ENCODE measurements at places on chromosomes 7 and 10. TPM values are rescaled to one million over a fixed set of nuclear protein-coding genes. Genes with fewer than 3 reads are reported as not detected.

Gene DNAAF5
- 19.4 TPM for total RNA-seq

- DNase-seq, result no peak
These were observed 65.9 kb upstream of the FAM133B start for GRCh38 chr7:92656121-92656520.

- no peak for DNase-seq
These were observed 60.7 kb upstream of the LAMB4 start for GRCh38 chr7:108190891-108191290.

DNA sequence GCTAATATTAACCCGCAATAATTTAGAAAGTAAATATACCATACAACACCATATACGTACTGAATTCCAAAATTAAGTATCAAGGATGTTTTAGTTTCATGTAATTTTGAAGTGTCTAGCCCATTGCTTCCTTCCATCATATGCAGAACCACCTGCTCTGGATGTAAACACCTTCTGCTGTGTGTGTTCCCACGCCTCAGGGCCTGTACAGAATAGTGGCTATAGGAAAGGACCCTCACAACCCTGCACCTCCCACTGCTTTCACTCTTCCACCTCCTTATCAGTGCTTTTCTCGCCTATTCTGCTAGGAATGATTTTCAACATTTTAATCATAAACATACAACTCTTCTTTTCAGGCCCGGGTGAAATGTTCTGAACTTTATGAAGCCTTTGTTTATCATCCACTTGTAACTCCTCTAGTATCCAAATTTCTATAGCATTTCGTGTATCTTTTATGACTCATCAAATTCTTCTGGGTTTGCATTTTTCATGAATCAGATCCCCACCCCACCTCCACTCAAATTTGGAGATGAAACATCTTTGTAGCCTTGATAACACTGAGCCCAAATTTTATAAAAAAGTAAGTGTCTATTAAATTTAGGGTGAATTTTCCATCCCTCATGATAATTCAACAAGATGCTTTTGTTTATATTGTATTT lies 1106.8 kb upstream of the C7orf33 start:
- DNase-seq, result no peak

- DNase-seq, result no peak
These were observed 57.6 kb downstream of the SGMS1 start for GRCh38 chr10:50566150-50566549.

DNA sequence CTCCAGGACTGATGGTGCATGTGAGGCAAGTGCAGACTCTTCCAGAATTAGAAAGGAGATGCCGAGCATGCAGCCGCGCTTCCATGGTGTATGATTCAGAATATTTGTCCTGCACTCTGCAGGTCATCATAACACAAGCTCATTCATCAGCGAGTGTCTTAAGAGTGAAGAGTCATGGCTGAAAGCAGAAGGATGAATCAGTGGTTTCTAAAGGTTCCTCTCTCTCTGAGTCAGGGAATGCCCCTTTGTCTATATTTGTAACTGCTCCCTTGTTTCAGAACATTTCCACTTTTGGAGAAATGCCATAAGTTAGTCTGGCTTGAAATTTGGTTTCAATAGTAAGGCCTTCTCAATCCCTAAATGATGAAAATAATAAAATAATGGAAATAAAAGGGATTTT lies 52.3 kb downstream of the HECW1 start:
- no peak for DNase-seq

Data from CD4-positive, alpha-beta memory T cell (primary cell).